ENCODE measurements at places on chromosomes 11 and 22.

DNA sequence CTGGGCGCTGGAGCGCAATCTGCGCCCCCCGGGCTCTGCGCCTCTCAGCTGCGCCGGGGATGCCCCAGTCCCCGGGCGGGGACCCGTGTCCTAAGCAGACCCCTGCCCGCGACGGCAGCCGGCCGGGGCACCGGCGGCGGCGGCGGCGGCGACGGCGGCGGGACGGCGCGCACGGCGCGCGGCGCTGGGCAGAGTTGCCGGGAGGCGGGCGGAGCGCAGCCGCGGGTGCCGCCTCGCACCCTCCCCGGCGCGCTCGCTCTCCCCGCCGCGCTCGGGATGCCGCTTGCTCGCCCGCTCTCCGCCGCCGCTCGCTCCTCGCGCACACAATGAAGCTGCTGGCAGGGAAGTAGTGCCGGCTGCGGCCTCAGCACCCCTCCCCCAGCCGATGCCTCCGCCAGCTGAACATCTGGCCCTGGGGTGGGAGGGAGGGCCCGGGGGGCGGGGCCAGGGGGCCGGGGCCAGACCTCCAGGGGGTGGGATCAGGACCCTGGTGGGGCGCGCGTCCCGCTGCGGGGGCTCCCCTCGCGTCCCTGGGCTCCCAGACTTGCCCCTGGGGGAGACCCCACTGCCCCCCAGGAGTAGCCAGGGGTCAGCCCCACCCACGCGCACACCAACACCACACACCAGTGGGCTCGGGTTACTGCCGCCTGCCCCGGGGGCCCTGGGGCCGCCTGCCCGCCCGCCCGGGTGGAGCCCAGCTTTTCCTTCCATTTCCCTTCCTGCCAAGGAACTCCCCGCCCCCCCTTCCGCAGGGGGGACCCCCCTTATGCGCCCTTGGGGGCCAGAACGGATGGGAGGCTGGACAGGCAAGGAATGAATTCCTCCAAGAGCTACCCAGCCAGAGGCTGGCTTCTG is at the start of gene RCOR2:
Gene RCOR2 (minus strand): TSS at position 328 of the 855 bp plus-strand sequence. CDS start 708 bp downstream, outside the sequence.
- DNase-seq = peak; percentile 83

DNA sequence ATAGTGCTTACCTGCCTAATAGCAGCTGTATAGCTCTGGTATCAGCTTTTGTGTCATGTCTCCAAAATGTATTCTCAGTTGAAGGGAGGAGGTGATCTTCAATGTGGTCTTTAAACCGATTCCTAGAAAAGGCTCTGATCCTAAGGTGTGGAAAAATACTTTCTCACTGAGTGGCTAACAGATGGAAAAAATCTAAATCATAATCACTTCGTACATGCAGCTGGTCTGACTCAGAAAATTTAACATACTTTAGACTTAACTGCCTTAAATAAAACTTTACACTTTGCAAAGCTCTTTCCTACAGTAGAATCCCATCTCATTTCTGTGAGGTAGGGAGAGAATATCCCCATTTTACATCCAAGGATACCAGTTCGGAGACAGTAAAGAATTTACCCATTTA is 38.0 kb downstream of the C2CD3 start:
- DNase-seq = no peak

DNA sequence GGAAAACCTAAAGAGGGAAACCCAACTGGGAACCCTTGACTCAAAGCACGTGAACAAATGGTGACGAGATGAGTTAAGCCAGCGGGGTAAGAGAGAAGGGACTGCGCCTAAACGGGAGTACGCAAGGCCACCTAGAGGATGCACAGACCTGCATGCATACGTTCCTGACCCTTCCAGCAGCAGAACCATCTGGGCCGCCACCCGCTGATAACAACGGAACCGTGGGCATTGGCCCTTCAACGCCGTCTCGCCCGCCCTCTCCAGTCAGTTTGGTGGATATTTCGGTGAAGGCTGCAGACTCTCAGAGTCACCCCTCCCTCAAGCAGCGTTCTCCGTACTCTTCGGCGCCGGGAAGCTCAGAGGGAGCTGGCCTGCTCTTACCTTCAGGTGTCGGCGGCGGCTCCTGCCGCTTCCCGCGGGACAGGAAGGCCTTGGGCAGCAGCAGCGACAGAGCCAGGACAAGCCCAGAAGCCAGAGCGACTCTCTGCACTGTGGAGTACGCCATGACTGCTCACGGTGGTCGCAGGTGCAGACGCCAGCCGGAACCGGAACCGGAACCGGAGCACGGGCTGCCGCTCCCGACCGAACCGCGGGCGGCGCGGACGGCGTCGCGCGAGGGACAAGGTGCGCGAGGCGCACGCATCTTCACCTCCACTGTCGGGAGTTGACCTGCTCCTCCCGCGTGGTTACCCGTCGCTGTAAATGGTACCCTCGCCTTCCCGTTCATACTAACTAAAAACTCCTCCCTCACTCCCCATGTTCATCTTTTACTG is at the start of gene RIC3:
Gene RIC3 (minus strand): TSS at position 541 of the 773 bp plus-strand sequence. CDS start 36 bp downstream, at position 505.
- DNase-seq = peak; percentile 18

GRCh38 chr22:48258811-48259210 is 1496.4 kb downstream of the TBC1D22A start:
- no peak for DNase-seq

- peak; percentile 27 for DNase-seq
Measured at GRCh38 chr11:32792948-32793475, 1.4 kb downstream of the CCDC73 start.

DNA sequence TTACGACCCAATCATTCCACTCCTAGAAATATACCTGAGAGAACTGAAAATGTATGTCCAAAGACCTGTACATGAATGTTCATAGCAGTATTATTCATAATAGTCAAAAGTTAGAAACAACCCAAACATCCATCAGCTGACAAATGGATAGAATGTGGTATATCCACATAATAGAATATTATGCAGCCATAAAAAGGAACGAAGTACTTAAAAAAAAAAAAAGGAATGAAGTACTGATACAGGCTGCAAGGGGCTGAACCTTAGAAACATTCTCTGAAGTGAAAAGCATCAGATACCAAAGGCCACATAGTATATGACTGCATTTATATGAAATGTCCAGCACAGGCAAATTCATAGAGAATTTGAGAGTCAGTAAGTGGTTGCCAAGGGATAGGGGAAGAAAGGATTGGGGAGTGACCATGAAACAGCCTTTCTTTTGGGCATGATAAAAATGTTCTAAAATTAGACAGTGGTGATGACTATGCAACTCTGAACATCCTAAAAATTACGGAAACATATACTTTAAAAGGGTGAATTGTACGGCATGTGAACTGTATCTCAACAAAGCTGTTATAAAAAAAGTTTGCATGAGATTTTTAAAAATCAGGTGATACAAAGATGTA is 1.8 kb downstream of the TPST2 start:
- DNase-seq = no peak

DNA sequence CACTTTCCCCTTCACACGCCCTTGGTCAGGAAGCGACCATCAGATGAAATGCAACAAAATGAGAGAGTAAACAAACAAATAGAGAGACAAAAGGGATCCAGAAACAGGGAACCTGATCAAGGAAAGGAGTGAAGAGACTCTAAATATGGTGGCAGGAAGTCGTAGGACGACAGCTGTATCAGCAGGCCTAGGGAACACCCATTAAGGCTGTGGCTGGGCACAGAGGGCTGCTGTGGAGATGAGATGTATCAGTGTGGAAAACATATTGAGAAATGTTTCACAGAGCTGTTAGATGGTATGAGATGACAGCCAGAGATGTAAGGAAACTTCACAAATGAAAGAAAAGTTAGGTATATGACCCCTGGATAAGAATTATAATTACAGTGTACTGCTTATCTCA is 155.8 kb upstream of the MTMR2 start:
- DNase-seq = no peak

DNA sequence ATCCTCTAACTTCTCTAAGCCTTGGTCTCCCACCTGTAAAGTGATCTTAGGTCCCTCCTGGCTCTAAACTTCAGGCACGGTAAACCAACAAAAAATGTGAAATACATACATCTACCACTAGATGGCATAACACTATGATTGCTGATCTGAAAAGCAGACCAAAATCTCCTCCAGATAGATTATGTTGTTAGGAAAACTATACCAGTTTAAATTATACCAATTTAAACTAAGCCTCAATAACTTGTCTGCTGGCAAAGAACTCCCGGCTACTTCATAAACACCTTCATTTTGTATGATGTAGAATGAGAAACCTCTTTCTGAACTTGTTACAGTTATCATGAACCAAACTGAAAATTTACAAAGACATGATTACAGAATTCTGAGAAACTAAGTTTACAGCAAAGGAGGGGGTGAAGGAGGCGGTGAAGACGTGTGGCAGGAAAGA is 85.9 kb downstream of the SBF2 start:
- DNase-seq = peak; percentile 1

DNA sequence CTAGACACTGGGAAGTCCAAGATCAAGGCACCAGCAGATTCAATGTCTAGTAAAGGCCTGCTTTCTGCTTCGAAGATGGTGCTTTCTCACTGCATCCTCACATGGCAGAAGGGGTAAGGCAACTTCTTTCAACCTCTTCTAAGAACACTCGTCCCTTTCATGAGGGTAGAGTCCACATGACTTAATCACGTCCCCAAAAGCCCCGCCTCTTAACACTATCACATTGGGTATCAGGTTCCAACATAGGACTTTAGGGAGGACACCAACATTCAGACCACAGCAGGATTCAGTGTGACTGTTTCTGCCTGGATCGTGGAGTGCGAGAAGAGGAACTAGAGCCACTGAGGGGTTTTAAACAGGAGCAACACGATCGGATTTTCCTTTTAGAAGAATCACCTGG is 3.7 kb upstream of the TIRAP start:
- DNase-seq = no peak

- DNase-seq = peak; percentile 1
Measured at GRCh38 chr11:90434858-90435257, 212.0 kb upstream of the CHORDC1 start.

- no peak for DNase-seq
Measured at GRCh38 chr11:109439684-109440083, 17.7 kb downstream of the C11orf87 start.

- DNase-seq = no peak
Measured at GRCh38 chr11:7621554-7621953, 51.7 kb downstream of the CYB5R2 start.

- no peak for DNase-seq
Measured at GRCh38 chr11:116519499-116519898, 253.3 kb downstream of the BUD13 start.

GRCh38 chr11:65489706-65490320 is 9.0 kb upstream of the MALAT1 start:
- no peak for DNase-seq

- DNase-seq = no peak
Measured at GRCh38 chr22:26585104-26585790, 4.7 kb downstream of the TPST2 start.
